ENCODE measurements at places on chromosomes 7 and 10.

DNA sequence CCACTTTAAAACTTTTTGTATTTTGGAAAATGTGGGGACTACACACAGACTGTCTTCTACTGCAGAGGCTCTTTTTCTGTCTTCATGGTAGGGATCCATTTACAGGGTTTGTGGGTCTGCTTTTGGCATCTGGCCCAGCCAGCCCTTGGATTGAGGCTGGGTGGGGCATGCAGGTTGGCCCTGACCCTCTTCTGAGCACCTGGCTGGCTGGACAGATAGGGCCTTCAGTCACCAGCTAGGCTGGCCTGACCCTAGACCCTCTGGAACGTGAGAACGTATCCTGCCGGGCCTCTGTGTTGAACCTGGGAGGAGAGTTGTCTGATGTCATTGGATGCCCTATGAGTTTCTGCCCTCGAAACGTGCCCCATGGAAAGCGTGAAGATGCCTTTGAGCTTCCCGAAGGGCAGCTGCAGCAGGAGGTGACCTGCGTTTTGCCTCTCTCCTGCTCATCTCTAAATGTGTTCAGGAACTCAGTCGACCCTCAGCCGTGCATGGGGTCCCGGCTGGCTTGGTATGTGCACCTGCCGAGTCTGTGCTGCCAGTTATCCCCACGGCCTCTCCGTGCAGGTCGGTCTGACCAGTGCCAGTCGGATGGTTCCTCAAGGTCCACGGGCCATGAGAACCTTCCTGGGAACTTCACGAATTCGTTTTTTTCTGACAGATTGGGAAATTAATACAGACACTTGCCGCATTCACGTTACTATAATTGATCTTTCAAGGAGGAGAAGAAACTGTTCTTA is 74.9 kb downstream of the MGMT start:
- DNase-seq: no peak

DNA sequence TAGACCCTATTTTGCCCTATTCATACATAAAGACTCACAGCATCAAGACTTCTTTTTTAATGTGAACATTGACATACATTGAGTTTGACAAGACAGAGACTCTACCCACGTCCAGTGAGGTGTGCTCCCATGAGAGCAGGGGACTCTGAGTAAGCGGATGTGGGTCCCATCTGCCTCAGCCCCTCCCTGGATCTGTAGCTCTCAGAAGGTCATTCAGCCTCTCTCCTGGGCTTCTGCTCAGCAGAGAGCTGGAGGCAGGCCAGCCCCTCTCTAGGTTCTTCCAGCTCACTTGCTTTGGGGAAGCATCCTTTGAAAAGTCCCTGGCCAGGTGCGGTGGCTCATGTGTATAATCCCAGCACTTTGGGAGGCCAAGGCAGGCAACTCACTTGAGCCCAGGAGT is 146.9 kb upstream of the ZMIZ1 start:
- no peak for DNase-seq

DNA sequence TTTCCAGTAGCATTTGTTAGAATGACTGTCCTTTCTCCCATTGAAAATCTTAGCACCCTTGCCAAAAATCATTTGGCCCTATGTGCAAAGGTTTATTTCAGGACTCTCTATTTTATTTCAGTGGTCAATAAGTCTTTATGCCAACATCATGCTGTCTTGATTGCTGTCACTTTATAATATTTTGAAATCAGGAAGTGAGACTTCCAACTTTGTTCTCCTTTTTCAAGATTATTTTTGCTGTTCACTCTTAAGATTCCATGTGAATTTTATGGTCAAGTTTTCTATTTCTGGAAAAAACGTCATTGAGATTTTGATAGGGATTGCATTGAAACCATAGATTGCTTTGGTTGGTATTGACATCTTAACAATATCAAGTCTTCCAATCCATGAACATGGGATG is 65.1 kb downstream of the PAXIP1 start:
- DNase-seq: no peak

DNA sequence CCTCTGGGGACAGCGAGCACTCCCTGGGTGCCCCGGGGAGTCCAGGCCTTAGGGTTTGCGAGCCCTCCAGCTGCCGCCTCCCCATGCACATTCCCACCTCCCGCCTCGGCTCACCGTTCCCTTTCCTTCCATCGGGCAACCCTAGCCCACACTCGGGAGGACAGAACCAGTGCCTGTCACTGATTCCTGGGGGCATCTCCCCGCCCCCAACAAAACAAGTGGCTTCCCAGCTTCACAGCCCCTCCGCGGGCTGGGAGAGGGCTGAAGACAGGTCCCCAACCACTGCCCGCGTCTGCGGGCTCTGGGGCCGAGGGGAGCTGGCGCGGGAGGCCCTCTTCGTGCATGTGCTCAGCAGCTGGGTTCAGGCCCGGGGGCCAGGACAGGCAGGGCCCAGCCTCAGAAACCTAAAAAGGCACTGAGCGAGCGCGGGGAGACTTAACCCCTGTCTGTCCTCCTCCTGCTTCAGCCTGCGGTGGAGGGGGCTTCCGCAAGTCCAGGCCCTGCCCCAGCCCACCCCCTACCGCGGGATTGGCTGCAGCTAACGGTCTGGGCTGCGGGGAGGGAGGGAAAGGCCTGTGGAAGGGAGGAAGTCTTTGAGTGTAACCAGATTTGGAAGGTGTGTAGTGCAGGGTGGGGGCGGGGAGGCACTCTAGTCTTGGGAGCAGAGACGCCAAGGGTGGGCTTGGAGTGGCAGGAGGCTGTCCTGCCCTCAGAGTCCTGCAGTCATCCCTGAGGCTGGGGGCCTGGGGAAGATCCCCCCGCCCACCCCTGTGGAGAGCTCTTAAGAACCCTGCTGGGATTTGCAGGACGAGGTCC is 1.2 kb downstream of the FLNC start:
- no peak for DNase-seq

- DNase-seq: no peak
Observed at GRCh38 chr10:96341219-96342182, 17.3 kb downstream of the OPALIN start.

Data from effector memory CD4-positive, alpha-beta T cell (primary cell).